ENCODE measurements at places on chromosomes 5 and 9.

DNA sequence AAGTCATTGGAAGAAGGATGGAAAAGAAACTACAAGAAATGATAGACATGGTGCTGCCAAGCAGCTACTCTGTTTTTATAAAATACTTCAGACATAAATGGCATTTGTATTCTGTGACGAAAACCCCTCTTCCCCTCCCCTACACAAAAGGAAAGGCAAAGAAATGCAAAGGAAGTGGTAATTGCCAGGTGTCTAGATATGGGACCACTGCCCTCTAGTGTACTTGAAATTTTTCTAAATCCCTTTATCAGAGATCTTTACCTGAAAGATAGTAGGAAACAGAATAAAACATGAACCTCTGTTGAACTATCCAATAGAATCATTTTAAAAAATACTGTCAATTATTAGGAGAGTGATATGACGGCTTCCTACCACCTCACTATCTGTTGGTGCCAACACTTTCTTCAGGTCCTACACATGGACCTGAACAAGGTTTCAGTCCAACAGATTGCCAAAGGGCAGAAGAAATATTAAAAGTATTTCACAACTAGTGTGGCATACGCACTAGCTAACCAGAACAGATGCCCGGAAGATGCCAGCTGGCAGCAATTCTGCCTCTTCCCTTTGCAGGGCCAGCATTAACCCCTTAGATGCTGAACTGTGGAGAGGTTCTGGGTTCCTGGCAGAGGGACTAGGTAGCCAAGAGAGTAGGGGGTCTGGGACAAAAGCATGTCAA lies 104.1 kb downstream of the TSSK1B start:
- DNase-seq: no peak

DNA sequence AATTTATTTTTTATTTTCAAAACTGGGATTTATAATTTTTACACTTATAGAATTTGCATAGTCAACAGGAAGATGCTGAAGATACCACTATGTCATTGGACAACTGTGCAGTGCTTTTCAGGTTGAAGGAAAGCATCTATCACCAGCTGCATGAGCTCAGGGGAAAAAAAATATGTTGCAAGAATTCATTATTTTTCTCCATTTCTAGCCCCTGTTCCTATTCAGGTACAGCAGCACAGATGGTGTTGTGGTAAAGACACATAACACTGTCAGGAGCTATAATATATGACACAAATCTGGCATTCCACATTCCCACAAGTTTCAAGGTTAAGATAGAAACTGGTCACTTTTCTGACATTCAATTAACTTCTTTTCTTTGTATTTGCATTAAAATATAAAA lies 1088.6 kb downstream of the MAT2B start:
- no peak for DNase-seq

DNA sequence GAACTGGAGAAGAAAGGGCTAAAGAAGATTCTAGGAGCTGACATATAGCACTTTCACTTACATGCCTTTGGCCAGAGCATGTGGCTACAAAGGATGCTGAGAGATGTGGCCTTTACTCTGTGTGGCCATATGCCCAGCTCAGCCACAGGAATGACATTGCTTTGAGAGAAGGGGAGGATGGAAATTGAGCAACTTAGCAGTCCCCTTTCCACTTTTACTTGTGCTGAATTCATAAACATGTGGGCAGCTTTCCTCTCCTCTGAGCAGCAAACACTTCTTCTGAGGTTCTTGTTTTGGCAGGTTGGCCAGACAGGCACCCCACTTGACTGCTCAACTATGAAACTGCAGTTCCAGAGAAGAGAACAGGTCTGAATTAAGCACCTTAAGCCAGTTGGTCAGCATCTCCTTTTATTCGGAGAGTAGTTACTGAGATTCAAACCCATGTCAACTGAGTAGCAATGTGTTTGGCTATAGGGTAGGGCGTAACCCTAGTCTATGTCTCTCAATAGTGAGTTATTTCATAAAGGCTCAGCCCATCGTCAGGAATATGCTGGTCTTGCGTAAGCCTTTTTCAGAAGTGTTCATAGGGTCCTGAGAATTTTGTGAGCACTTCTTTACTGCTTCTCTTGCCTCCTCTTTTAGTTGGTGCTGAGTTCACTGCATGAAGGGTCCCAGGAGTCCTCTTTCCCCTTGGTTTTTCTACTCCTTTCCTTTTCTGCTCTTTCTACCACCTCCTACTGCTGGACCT lies 134.5 kb downstream of the PALM2AKAP2 start:
- DNase-seq: no peak

DNA sequence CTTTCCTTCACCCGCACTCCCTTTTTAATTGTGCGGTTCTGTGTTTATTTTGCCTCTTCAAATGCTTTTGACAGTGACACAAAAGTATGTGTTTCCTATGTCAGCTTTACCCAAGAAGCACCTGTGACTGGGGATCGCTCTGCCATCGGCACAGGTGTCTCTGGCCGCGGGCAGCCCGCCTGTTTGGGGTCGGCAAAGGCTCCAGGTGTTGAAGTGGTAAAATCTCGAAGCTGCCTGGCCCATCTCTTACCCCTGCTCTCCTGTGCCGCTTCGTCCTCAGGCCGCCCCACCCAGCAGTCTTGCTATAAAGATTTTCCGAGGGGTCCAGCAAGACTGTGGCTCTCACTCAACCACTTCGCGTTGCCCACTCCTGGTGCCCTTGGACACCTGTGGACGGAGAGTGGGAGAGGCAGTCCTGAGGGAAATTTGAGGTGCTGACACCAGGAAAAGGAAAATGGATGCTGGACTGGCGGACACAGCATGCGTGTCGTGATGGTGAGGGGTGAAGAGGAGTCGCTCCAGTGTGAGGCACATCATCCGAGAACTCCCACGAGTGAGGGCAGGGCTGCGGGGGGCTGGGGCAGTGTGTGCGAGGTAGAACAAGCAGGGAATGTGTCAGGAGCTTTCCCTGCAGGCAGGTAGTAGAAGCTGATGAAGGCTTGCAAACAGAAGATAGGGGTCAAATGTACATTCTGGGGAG lies 29.1 kb upstream of the CEP72 start:
- no peak for DNase-seq

DNA sequence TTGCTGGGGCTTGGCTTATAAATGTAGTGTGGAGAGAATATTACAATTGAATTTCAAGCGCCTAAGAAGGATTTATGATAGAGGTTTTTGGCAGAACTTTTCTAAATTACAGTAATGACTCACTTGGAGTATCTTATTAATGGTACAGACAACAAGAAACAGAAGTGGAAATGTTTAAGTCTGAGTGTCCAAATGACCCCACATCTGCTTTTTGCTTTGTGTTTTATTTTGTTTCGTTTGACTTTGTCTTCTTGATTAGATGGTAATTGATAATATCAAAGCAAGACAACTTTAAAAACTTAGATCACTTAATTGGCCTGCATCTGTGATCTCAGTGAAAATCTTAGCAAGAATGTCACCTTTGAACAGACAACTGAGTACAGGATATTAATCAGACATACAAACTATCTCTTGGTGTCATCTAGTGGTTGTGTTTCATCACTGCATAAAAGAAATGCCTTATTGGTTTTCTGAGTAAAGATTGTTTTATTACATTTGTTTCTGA lies 577.4 kb downstream of the ISL1 start:
- no peak for DNase-seq

- DNase-seq: no peak
Observed at GRCh38 chr9:86082870-86083269, 16.5 kb downstream of the GOLM1 start.

DNA sequence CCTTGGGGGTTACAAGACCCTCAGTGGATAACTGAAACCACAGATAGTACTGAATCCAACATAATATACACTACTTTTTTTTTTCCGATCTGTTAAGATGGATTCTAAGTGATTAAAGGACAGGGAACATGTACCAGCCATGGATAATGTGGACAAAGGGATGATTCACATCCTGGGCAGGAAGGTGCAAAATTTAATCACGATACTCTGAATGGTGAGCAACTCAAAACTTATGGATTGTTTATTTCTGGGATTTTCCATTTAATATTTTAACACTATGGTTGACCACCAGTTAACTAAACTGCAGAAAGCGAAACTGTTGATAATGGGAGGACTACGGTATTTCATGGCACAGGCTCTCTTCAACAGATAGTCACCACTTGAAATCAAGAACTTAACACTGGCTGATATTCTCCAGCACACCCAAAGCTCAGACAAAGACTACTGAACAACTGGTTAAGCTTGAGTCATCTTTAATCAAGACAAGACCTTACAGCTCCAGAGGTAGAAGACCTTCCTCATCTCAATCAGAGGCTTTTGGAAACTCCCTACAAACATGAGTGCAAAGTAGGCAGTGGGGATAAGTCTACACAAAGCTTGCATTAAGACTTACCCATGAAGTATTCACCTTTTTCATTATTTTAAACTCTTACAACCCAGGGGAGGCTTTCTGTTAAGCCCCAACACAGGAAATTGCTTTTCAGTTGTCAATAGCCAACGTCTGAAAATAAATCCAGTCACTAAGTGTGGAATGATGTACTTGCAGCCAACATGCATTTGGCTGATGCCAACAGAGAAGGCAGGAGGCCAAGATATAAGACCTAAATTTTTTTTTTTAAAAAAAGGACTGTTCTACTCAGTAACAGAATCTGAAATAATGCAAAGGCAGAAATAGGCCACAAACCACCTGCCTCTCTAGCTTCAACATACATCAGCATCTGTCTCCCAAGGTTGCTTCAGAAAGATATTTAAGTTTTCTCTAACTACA lies 78.7 kb downstream of the ELAVL2 start:
- DNase-seq: no peak

GRCh38 chr9:14652729-14653377 lies 40.4 kb downstream of the ZDHHC21 start:
- DNase-seq: no peak

- DNase-seq: no peak
Observed at GRCh38 chr5:33470544-33470943, 29.8 kb downstream of the TARS1 start.

- DNase-seq: no peak
Observed at GRCh38 chr5:90386099-90386710, 23.4 kb downstream of the CETN3 start.

DNA sequence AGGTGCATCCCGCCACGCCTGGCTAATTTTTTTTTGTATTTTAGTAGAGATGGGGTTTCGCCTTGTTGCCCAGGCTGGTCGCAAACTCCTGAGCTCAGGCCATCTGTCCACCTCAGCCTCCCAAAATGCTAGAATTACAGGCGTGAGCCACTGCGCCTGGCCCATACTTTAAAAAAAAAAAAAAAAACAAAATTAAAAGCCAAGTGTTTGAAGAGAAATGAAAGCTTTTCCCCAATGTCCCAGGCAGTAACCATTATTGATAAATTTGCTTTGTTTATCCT lies 9.5 kb downstream of the PRRC2B start:
- no peak for DNase-seq

DNA sequence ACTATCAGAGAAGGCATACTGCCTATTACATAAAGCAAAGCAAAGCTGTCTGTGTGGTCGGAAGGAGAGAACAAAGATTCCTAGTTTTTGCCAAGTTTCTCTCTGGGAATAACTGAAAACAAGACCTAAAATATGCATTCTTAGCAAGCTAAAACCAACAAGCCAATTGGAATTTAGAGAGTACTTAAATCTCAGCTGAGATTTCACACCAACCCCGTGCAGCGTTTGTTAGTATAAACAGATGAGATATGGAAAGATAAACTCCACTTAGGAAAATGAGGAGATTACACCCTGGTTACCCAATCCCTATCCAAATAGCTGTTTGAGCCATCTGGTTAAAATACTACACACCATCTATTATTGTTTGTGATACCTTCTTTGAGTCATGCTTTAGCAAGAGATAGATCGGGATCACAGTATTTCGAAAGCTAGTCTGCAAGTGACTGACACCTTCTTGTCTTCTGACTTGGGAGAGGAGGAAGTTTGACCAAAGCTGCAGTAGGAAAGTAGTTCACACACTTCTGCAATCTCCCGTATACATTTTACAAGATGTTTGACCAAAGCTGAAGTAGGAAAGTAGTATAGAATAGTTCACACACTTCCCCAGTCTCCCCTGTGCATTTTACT lies 18.2 kb downstream of the FAF2 start:
- no peak for DNase-seq

DNA sequence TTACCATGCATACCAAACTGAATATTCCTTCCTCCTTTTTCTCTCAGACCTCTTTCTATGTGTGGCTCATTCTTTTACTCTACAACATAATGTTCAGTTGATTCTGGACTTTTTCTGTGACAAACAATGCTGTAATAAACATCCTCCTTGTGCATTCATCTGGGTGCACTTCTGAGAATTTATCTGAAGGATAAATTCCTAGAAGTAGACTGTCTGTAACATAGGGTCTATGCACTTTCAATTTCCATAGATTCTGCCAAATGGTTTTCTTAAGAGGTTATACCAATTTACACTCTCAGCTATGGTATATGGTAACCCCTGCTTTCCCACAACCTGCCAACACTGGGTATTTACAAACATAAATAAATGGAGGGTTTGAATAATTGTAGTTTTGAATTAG lies 24.1 kb upstream of the TNC start:
- DNase-seq: no peak

GRCh38 chr5:78511121-78511906 lies 137.3 kb downstream of the LHFPL2 start:
- no peak for DNase-seq

GRCh38 chr9:38386319-38386895 lies 6.1 kb upstream of the ALDH1B1 start:
- DNase-seq: no peak

DNA sequence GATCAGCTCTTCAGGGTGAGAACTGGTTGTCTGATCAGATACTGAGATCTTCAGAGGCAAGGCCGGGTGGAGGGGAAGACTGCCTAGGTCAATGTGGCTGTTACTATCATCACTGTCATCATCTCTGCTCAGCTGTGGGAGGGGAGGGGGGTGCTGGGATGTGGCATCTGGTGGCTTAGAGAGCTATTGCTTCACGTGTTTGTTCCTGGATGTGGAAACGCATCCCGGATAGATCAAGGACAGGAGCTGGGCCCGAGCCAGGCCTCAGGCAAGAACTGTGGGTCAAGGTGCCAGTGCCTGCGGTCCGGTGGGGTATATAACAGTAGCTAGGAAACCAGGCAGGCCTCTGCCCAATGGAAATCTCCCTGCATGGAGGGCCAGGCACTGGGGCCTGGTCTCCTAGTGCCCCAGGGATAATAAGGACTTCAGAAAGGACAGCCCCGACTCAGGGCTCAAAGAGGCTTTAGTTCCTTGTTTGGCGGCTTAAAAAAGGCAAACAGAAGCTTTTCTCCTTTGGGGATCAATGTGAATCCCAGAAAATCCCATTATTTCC lies 30.3 kb upstream of the TIFAB start:
- no peak for DNase-seq

DNA sequence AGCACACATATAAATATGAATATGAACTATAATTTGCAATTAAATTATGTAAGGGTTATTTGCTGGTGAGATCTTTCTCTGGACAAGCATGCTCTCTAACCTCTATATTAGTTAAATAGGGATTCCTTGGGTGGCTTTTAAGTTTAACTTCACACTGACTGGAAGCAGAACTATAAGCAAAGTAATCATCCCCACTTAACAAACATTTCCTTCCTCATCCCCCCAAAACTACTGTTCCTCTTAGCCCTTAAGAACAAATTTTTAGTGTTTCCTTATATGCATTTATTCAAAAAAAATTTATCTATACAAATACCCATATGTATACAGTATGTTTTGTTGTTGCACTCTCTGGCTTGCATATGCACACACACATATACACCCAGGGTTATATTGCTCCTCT lies 512.1 kb upstream of the MEF2C start:
- no peak for DNase-seq

GRCh38 chr5:35954175-35954574 lies 15.8 kb upstream of the CAPSL start:
- no peak for DNase-seq

GRCh38 chr5:353612-354580 lies 32.4 kb downstream of the AHRR start:
- no peak for DNase-seq

Measured in activated CD4-positive, alpha-beta memory T cell treated with anti-CD3 and anti-CD28 coated beads, Interleukin-2, amount 10 ng/mL, durations not matched to agents 7 days and 5 days (primary cell).